ENCODE measurements at places on chromosomes 4 and X. TPM values are rescaled to one million over a fixed set of nuclear protein-coding genes. Genes with fewer than 3 reads are reported as not detected.
A peak's percentile ranks its signal among the peaks of the same experiment; 100 is the strongest.

- H3K4me3 ChIP-seq = no peak overlapping the region
- H3K4me1 ChIP-seq = peaks cover 25% of the 10 kb centered on the region
- no peak for DNase-seq
- H3K27me3 ChIP-seq = peaks cover 24% of the 10 kb centered on the region
- H3K36me3 ChIP-seq = no peaks in the 10 kb centered on the region
- H3K27ac ChIP-seq = no peak overlapping the region
These were observed 425.0 kb downstream of the MID1IP1 start for GRCh38 chrX:39226251-39226650.

- H3K36me3 ChIP-seq = no peaks in the 10 kb centered on the region
- no peak overlapping the region for H3K4me3 ChIP-seq
- DNase-seq = no peak
- H3K4me1 ChIP-seq = peaks cover 29% of the 10 kb centered on the region
- H3K27ac ChIP-seq = no peak overlapping the region
These were observed 184.1 kb downstream of the MID1IP1 start for GRCh38 chrX:38985375-38985774.

ABRAXAS1 gene
- 26.3 TPM for total RNA-seq

SUPT20HL2 gene
- total RNA-seq = not detected

AKAP4 gene
- total RNA-seq = not detected

- H3K27ac ChIP-seq = no peak overlapping the region
- H3K4me1 ChIP-seq = peaks cover 4% of the 10 kb centered on the region
- peaks cover 11% of the 10 kb centered on the region for H3K36me3 ChIP-seq
- no peaks in the 10 kb centered on the region for H3K27me3 ChIP-seq
- DNase-seq = peak; percentile 85
- no peak overlapping the region for H3K4me3 ChIP-seq
These were observed 88.6 kb downstream of the PALLD start for GRCh38 chr4:168585168-168586091.

BEX4 gene
- 67.9 TPM for total RNA-seq

DNA sequence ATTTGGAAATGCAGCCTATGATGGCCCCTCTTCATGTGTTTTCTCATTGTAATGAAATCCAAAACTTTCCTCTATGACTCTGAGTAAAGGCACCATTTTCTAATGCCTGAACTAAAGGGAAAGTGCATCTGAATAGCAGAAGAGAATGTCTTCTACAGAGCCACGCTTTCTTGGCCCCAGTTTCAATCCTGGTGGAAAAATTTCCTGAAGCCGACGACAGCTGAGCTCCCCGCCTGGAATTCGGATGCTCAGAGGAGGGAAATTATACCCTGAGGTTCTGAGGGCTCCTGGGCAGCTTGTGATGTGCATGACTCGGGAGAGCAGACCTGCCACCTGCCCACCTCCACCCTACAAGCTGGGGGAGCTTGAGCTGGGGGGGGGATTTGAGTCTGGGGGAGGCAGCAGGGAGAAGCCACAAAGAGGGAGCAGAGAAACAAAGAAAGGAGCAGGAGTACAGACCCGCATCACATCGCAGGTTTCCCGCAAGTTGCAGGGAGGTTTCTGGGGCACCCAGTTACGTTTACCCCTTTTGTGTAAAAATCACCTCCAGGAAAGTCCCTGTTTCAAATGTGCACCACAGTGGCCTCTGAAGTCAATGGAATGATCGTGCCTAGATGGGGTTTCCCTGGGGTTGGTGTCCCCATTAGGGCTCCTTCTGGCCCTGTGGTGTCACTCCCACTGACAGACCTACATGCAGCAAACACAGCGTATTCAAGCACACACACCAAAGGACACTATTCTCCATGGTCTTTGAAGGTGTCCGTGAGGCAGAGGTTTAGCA, 145.6 kb upstream of the RBPJ start:
- H3K36me3 ChIP-seq = peaks cover 6% of the 10 kb centered on the region
- no peak overlapping the region for H3K4me3 ChIP-seq
- H3K27ac ChIP-seq = no peak overlapping the region
- DNase-seq = no peak

DNA sequence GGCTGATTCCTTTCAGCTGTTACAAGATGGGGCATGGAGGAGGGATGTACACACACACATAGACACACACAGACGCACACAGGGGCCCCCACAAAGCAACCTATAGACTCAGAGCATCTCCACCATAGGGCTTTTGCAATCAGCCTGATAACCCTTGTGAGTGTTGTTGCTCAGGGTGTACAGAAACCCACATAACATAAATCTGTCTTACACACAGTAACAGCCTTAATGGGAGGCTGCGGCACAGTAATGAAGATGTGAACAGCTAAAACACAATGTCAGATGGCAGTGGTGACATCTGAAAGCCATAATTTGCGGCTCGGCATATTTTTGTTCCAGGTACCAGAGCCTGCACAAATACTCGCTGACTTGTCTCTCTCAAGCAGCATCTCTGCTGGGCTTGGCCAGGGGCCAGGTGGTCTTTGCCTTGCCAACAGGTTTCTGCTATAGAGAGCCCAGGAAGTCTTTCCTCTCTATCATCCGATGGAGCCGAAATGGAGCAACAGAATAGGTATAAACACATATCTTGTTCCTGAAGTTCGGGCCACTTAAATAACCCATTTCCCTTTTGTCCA, 357.2 kb upstream of the GATB start:
- H3K27me3 ChIP-seq = peaks cover 21% of the 10 kb centered on the region
- peaks cover 5% of the 10 kb centered on the region for H3K4me1 ChIP-seq
- DNase-seq = no peak
- no peak overlapping the region for H3K27ac ChIP-seq
- no peaks in the 10 kb centered on the region for H3K36me3 ChIP-seq

DNA sequence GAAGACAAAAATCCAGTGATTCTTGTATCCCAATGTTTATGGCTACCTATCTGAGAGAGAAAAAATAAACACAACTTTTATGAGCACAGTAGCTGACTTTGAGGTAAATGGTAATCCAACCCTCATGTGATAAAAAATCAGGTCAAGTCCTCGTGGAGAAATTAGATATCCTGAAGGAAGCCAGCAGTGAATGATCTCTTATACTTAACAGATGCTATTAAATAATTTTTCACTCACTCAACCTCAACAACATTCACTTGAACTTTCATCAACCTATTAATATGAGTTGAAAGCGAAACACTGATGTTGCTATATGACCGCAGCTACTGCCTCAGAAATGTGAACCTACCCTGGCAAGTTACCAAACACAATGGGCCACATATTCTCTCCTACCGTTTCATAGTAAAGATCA, 105.4 kb downstream of the GPC3 start:
- no peaks in the 10 kb centered on the region for H3K36me3 ChIP-seq
- peaks cover 2% of the 10 kb centered on the region for H3K27me3 ChIP-seq
- H3K27ac ChIP-seq = 0 out of 2 replicates have a peak overlapping the region, but pooled peaks have one; percentile 18
- H3K4me1 ChIP-seq = peaks cover 23% of the 10 kb centered on the region
- no peak for DNase-seq

GABRA4 gene
- total RNA-seq = 0.53 TPM

DNA sequence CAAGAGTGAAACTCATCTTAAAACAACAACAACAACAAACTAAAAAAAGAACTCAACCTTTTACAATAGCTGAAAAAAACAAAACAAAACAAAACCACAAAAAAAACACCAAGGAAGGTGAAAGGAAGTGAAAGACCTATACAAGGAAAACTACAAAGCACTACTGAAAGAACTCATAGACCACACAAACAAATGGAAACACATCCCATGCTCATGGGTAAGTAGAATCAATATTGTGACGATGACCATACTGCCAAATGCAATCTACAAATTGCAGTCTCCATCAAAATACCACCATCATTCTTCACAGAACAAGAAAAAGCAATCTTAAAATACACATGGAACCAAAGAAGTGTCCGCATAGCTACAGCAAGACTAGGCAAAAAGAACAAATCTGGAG, 41.5 kb upstream of the FGF2 start:
- H3K27ac ChIP-seq = peak overlapping the region; percentile 100
- no peak for DNase-seq
- H3K4me1 ChIP-seq = peaks cover 96% of the 10 kb centered on the region
- H3K36me3 ChIP-seq = peaks cover 7% of the 10 kb centered on the region

DMRTC1 gene
- 0.14 TPM for total RNA-seq

DNA sequence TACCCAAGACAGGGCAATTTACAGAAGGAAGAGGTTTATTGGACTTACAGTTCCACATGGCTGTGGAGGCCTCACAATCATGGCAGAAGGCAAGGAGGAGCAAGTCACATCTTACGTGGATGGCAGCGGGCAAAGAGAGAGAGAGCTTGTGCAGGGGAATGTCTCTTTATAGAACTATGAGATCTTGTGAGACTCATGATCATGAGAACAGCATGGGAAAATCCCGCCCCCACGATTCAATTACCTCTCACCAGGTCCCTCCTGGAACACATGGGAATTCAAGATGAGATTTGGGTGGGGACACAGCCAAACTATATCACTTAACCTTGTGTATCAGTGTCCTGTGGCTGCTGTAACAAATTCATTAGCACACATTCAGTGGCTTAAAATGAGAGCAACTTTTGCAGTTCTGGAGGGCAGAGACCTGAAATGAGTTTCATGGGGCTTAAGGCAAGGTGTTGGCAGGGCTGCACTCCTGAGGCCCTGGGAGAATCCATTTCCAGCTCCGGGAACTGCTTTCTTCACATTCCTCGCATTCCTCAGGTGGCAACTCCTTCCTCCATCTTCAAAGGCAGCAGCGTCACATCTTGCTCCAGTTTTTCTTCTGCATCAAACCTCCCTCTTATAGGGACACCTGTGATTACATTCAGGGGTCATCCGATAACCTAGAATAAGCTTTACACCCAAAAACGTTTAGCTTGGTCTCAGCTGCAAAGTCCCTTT, 22.3 kb upstream of the NSG1 start:
- H3K36me3 ChIP-seq = peaks cover 3% of the 10 kb centered on the region
- no peak overlapping the region for H3K27ac ChIP-seq
- no peak overlapping the region for H3K4me3 ChIP-seq
- H3K27me3 ChIP-seq = peaks cover 10% of the 10 kb centered on the region

C4orf51 gene
- total RNA-seq = 15.4 TPM

DNA sequence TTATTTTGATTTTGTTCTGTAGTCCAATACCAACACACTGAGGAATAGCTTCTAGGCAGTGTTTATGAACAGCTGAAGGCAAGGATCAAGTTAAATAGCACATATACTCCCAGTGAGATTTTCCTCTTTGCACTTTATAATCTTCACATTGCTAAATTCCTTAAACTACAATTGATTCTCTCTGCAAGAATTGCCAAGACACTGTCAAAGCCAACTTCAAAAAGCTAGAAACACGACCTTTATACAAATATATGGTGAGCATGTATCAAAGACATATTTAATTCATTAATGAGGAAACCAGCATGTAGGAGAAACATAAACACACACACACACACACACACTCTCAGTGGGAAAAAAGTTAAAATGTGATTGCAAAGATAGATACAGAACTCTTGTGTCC, 86.4 kb upstream of the FAM9C start:
- H3K4me3 ChIP-seq = no peak overlapping the region
- H3K27ac ChIP-seq = 0 out of 2 replicates have a peak overlapping the region, but pooled peaks have one; percentile 41

DNA sequence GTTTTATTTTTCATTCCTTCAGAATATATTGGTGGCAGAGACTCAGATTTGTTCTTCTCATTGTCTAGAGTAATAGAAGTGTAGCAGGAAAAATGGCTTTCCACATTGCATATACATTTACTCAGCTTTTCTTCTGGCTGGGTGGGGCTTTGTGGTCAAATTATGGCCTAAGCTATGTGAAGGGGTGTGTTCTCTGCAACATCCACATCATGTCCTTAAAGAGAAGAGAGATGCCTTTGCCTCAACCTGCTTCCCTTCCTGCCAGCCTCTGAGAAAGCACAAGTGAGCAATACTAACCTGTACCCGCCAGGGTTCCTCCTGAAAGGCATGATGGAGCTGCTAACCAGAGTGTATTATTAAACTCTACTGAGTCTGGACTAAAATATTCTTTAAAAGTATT, 695.6 kb upstream of the FAM241A start:
- DNase-seq = no peak
- H3K36me3 ChIP-seq = no peaks in the 10 kb centered on the region
- peaks cover 2% of the 10 kb centered on the region for H3K4me1 ChIP-seq
- H3K4me3 ChIP-seq = no peak overlapping the region
- no peak overlapping the region for H3K27ac ChIP-seq
- no peaks in the 10 kb centered on the region for H3K27me3 ChIP-seq

GRCh38 chr4:89338206-89338605, 30.6 kb upstream of the GPRIN3 start:
- no peak for DNase-seq
- no peak overlapping the region for H3K27ac ChIP-seq
- no peaks in the 10 kb centered on the region for H3K27me3 ChIP-seq
- no peak overlapping the region for H3K4me3 ChIP-seq

GRCh38 chr4:123406872-123407271, 10.3 kb downstream of the SPRY1 start:
- H3K4me1 ChIP-seq = peaks cover 55% of the 10 kb centered on the region
- H3K4me3 ChIP-seq = no peak overlapping the region
- DNase-seq = no peak
- H3K36me3 ChIP-seq = peaks cover 26% of the 10 kb centered on the region
- H3K27ac ChIP-seq = peak overlapping the region; percentile 57
- no peaks in the 10 kb centered on the region for H3K27me3 ChIP-seq

GRCh38 chr4:120228086-120228485, 161.4 kb upstream of the MAD2L1 start:
- H3K27me3 ChIP-seq = no peaks in the 10 kb centered on the region
- H3K36me3 ChIP-seq = no peaks in the 10 kb centered on the region
- H3K4me3 ChIP-seq = no peak overlapping the region
- H3K4me1 ChIP-seq = 0 out of 2 replicates have a peak, but pooled peaks cover 3% of the 10 kb centered on the region

DNA sequence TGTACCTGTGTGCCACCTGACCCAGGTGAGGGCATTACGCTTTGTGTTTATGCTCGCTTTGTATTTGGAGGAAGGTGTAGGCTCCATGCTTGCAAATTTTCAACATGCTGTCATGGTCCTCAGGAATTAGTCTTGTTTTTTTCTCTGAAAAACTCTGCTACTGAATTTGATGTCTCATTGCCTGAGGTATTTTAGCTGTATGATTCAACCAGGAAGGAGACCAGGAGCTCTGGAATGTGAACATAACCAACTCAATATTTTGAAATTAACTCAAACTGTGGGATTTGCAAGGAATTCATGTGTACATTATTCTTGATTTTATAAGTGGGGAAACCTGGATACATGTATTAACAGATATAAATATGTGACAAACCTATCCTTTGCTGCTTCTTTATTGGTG, 134.1 kb downstream of the SLC4A4 start:
- H3K4me3 ChIP-seq = no peak overlapping the region
- DNase-seq = no peak
- H3K27me3 ChIP-seq = no peaks in the 10 kb centered on the region
- H3K4me1 ChIP-seq = no peaks in the 10 kb centered on the region
- no peaks in the 10 kb centered on the region for H3K36me3 ChIP-seq

- H3K4me1 ChIP-seq = no peaks in the 10 kb centered on the region
- no peak overlapping the region for H3K4me3 ChIP-seq
- H3K36me3 ChIP-seq = no peaks in the 10 kb centered on the region
These were observed 106.7 kb downstream of the ARHGAP6 start for GRCh38 chrX:11558972-11559371.

GRCh38 chr4:55398966-55399365, 3.2 kb downstream of the TMEM165 start:
- H3K36me3 ChIP-seq = peaks cover 37% of the 10 kb centered on the region
- H3K4me3 ChIP-seq = peak overlapping the region; percentile 91

GRCh38 chr4:23276076-23276475, 583.3 kb downstream of the GBA3 start:
- no peaks in the 10 kb centered on the region for H3K27me3 ChIP-seq
- no peak overlapping the region for H3K27ac ChIP-seq
- no peak overlapping the region for H3K4me3 ChIP-seq

SLC16A2 gene
- total RNA-seq = 48.4 TPM
